Natural killer cell treated with Interleukin-12 subunit alpha and Interleukin-12 subunit beta and Interleukin-15 and Interleukin-18, amount 100 ng/mL, for 72 hours (primary cell): ENCODE measurements at places on chromosomes 2 and 18. TPM values are rescaled to one million over a fixed set of nuclear protein-coding genes. Genes with fewer than 3 reads are reported as not detected.

DNA sequence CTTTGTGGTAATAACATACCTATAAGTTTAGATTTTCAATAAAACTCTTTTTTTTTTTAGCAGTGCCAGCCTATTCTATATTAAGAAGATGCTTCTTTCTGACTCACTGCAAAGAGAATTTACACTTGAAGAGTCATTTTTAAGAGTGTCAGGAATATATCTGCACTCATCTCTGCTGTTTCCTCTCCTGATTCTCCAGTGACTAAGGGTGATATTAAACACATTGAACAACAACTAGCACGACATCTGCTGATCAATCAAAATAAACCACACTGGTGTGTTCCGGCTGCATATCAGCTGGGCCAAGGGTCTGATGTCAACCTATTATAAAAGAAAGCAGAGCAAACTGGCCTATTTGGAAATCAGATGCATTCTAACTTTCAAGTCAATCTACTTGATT, 15.0 kb downstream of the RAB27B start:
- H3K27me3 ChIP-seq: no peaks in the 10 kb centered on the region
- H3K27ac ChIP-seq: no peak overlapping the region
- H3K4me3 ChIP-seq: no peak overlapping the region
- no peaks in the 10 kb centered on the region for H3K36me3 ChIP-seq
- H3K4me1 ChIP-seq: peaks cover 7% of the 10 kb centered on the region

GRCh38 chr2:200438251-200438650, 71.6 kb downstream of the KCTD18 start:
- H3K27ac ChIP-seq: no peak overlapping the region
- no peaks in the 10 kb centered on the region for H3K27me3 ChIP-seq
- no peak for DNase-seq
- no peaks in the 10 kb centered on the region for H3K36me3 ChIP-seq
- no peak overlapping the region for H3K4me3 ChIP-seq
- H3K4me1 ChIP-seq: no peaks in the 10 kb centered on the region

The LAMA1 gene
- not detected for total RNA-seq

- H3K27ac ChIP-seq: no peak overlapping the region
- peaks cover 4% of the 10 kb centered on the region for H3K27me3 ChIP-seq
- DNase-seq: no peak
- no peaks in the 10 kb centered on the region for H3K4me1 ChIP-seq
- no peak overlapping the region for H3K4me3 ChIP-seq
- no peaks in the 10 kb centered on the region for H3K36me3 ChIP-seq
Measured at GRCh38 chr2:225493420-225494099, 94.0 kb downstream of the NYAP2 start.

The ABCB11 gene
- not detected for total RNA-seq

The C2orf68 gene
- 29.1 TPM for total RNA-seq

DNA sequence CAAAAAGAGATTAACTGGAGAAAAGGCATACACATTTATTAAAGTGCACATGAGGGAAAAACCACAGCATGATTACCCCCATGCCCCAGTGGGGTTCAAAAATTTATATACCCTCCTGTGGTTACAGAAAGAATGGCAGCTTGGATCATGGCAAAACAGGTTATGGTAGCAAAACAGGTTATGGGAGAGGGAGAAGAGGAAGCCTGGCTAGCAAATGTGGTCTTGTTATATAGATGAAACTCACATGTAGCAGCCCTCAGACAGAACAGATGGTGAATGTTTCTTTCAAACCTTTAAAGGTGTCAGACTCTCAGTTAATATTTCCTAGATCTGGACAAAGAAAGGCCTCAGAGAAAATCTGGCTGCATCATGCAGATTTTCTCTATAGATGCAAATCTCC, 178.2 kb upstream of the ZC3H15 start:
- H3K4me3 ChIP-seq: no peak overlapping the region
- H3K27me3 ChIP-seq: no peaks in the 10 kb centered on the region
- no peak overlapping the region for H3K27ac ChIP-seq

GRCh38 chr2:42881732-42882131, 89.3 kb upstream of the HAAO start:
- no peak overlapping the region for H3K4me3 ChIP-seq
- no peaks in the 10 kb centered on the region for H3K27me3 ChIP-seq
- H3K4me1 ChIP-seq: no peaks in the 10 kb centered on the region
- H3K36me3 ChIP-seq: no peaks in the 10 kb centered on the region
- no peak for DNase-seq

The LHCGR gene
- total RNA-seq: not detected

The MAPK4 gene
- not detected for total RNA-seq

DNA sequence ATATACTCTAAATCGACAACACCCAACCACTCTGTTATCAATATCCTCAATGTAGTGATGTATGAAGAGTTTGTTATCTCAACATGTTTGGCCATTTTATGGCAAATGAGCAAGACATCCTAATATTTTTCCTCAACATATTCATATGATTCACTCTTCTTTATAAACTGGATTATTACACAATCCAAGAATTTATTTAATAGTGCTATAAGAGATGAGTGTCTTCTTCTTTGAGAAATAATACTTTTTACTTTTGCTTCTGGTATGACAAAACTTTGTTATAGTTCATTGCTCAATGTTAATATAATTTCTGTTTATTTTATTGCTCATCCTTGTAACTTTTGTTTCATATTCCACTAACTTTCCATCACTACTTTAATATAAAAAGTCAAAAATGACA, 44.3 kb downstream of the SCN9A start:
- no peak overlapping the region for H3K27ac ChIP-seq
- H3K36me3 ChIP-seq: no peaks in the 10 kb centered on the region
- no peaks in the 10 kb centered on the region for H3K4me1 ChIP-seq
- DNase-seq: no peak
- no peaks in the 10 kb centered on the region for H3K27me3 ChIP-seq

DNA sequence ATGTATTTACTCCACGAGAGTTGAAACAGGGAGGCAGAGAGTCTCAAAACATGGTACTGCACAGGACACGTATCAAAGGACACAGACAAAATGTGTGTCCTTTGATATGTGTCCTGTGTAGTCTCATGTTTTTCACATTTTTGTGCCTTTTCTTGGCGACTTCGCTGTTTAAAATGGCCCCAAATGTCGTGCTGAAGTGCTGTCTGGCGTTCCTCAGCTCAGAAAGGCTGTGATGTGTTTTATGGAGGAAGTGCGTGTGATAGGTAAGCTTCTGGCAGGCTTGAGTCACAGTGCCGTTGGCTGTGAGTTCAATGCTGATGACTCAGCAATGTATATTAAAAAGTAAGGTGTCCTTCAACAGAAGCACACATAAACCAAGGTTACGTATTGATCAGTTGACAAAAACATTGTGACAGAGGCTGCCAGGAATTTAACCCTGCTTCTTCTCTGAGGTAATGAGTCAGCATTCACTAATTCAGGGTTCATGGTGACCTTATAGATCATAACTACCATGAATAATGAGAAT, 78.2 kb downstream of the DYSF start:
- H3K27me3 ChIP-seq: peaks cover 31% of the 10 kb centered on the region
- no peaks in the 10 kb centered on the region for H3K36me3 ChIP-seq
- H3K4me1 ChIP-seq: peaks cover 6% of the 10 kb centered on the region
- no peak overlapping the region for H3K4me3 ChIP-seq
- no peak for DNase-seq
- H3K27ac ChIP-seq: no peak overlapping the region

The RAPGEF4 gene
- 0.43 TPM for total RNA-seq

- peaks cover 6% of the 10 kb centered on the region for H3K36me3 ChIP-seq
- H3K27me3 ChIP-seq: peaks cover 23% of the 10 kb centered on the region
- H3K4me1 ChIP-seq: peaks cover 27% of the 10 kb centered on the region
- no peak overlapping the region for H3K4me3 ChIP-seq
- H3K27ac ChIP-seq: peak overlapping the region; percentile 21
- DNase-seq: no peak
Measured at GRCh38 chr2:68659081-68659480, 15.7 kb downstream of the PROKR1 start.
